ENCODE measurements at places on chromosomes 11 and 22.

GRCh38 chr11:92797874-92798273 lies 171.6 kb upstream of the MTNR1B start:
- DNase-seq = no peak

DNA sequence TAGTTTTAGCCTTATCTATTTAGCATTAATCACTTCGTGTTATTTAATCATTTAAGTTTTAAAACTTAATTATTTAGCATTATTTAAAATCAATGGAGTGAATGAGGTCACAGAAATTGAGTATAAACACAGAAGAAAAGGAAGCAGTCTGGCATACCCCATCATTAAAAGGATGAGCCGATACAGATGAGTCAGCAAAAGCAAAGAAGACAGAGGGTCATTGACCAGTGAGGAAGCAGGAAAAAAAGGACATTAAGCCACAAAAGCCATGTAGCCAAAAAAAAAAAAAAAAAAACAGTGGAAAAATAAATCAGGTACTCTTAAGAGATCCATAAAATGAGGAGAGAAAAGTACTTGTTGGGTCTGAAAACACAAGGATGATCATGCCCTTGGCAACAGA lies 71.5 kb downstream of the TYR start:
- no peak for DNase-seq

- no peak for DNase-seq
These were observed 7.1 kb downstream of the VSIG10L2 start for GRCh38 chr11:125952973-125953372.

- peak; percentile 21 for DNase-seq
These were observed 7.1 kb downstream of the PNPLA5 start for GRCh38 chr22:43884600-43885318.

- DNase-seq = no peak
These were observed 4.4 kb upstream of the PYGM start for GRCh38 chr11:64764040-64764611.

DNA sequence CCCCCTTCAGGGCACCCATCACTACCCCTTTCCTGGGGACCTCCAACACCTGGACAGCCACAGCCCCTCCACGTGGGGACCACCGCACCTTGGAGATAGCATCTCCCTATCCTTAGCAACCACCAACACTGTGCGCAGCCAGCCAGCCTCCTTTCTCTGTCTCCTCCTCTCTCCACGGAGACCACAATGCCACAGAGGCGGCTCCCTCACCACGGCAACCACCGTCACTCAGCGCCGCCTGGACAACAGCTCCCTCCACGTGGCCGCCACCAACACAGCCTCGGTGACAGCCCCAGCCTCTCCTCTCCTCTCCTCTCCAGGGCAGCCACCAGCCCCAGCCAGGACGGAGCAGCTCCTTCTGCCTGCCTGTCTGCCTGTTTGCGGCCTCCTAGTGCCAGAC lies 10.5 kb downstream of the ELFN2 start:
- DNase-seq = no peak

GRCh38 chr11:126997196-126997595 lies 3.4 kb downstream of the KIRREL3 start:
- no peak for DNase-seq

DNA sequence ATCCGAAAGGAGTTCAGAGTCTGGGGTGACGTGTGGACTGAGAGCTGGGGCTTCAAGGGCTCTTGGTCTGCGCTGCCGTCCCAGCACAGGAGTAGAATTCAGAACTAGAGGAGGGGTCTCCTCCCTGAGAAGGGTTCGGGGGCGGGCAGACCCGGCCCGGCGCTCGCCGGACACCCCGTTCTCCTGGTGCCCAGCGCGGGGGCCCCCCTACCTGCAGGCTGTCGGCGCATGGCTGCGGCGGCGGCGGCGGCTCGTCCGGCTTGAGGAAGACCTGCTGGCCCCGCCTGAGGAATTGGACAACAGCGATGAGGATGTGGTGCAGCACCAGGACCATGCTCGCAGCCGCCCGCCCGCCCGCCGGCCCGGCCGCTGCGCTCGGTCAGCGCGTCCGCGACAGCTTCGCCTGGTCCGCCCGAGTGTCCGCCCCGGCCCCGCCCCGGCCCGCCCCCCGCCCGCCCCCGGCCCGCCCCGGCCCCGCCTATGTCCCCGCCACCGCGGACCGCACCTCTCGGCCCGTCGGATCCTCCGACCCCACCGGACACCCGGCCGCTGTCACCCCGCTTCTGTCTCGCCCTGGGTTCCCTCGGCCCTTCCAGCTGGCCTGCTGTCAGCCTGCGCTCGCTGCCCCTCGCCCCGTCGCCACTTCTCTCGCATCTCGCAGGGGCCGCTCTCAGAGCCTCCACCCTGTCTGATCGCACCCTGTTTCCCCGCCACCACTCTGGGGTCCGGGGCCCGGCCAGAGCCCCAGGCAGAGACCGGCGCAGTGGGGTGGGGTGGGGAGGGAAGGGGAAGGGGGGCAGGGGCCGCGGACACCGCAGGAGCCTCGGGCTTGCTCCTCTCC lies 32.0 kb downstream of the PDE2A start:
- DNase-seq = no peak

GRCh38 chr11:65919573-65920371 lies 546 bp downstream of the DRAP1 start:
- DNase-seq = peak; percentile 66

- DNase-seq = no peak
These were observed 28.9 kb downstream of the CELSR1 start for GRCh38 chr22:46508491-46508999.

- DNase-seq = no peak
These were observed 71.5 kb upstream of the TTC12 start for GRCh38 chr11:113242767-113243397.

DNA sequence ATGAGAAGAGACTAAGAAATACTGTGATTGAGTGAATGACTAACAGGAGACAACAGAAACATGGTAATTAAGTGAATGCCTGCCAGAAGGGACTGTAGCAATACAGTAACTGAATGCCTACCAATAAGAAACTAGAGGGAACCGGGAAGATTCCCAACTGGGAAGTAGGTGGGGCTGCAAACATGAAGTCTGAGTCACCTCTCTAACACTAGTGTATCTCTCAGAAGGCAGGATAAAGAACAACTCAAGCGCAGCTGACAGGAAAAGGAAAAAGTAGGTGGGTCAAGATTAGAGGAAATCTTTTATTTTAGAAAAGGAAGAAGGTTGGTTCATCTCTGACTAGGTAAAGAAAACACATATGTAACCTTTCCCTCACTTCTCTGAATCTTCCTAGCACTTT lies 14.0 kb downstream of the C11orf42 start:
- DNase-seq = no peak

DNA sequence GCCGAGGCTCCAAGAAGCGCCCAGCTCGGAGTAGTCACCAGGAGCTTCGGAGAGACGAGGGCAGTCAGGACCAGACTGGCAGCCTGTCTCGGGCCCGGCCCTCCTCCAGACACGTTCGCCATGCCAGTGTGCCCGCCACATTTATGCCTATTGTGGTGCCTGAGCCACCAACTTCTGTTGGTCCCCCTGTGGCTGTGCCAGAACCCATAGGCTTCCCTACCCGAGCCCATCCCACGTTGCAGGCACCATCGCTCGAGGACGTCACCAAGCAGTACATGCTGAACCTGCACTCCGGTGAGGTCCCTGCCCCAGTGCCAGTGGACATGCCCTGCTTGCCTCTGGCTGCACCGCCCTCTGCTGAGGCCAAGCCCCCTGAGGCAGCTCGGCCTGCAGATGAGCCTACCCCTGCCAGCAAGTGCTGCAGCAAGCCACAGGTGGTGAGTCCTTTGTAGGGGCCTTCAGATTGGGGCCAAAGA lies 3.4 kb downstream of the ARHGEF17 start:
- no peak for DNase-seq

DNA sequence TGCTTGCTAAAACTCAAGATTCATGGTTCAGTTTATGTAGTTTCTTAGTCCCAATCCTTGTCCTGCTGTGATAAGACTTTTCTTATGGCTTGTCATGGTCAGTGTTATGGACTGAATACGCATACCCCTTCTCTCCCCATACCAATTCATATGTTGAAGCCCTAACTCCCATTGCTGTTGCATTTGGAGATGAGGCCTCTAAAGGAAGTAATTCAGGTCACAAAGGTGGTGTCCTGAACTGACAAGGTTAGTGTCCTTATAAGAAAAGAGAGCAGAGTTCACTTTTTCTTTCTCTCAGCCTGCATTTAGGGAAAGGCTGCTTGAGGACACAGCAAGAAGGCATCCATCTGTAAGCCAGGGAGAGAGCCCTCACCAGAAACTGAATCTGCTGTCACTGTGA lies 618.2 kb downstream of the LRRC4C start:
- no peak for DNase-seq

- DNase-seq = no peak
These were observed 1.1 kb downstream of the DNAL4 start for GRCh38 chr22:38792833-38793232.

DNA sequence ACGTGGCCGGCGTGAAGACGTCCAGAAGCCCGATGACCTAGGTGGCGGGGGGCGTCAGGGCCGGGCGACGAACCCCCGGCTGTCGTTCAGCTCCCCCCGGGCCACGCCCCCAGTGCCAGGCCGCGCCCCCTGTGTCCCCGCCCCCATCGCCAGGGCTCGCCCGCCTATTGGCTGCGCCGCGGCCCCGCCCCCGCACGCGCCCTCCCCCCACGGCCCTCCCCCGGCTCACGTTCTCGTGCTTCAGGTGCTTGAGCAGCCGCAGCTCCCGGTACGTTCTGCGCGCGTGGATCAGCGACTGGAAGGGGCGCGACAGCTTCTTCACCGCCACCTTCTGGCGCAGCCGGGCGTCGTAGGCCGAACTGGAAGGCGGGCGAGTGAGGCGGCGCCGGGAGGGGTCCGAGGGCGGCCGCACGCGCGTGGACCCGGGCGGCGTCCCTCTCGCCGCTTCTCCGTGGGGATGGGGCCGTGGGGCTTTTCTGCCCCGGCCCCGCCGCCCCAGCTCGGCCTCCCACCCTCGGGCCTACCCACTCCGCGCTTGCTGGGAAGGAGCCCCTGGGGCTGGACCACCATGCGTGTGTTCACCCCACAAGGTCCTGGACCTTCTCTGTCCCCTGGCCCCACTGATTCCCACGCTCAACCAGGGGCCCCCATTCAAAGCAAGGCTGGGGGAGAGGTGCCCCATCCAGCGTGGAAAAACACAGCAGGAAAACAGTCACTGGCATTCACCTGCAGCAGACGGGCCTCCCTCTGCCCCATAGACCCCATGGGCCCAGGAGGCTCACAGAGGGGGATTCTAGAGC lies 2.4 kb downstream of the MAPK11 start:
- DNase-seq = peak; percentile 58

DNA sequence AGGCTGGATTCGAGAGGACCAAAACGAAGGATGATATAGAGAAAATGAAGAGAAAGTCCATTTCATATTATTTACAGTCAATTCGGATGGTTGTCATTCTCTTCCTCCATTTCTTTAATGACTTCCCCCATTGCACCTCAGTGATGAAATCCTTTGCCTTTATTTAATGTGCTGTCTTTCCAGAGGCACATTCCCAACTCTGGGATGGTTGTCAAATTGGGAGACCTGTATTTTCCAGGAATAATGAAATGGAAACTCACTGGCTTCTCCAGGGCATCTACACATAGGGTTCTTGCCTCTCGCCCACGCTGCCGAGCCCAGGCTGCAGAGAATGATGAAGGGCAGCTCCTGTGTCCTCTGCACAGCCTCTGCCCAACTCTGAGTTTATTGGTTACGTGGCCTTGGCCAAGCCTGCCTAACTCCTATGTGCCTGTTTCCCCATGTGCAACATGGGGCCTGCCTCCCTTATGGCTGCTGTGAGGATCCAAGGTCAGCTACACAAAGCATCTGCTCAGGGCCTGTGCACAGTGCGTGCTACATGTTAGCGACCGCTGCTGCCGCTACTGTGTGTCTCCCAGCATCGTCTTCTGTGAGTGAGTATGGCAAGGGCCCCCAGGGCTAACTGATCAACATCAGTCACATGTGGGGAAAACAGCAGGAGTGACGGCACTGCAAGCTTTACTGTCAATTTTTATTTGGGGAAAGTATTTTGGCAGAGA lies 81.5 kb upstream of the BID start:
- DNase-seq = no peak

- DNase-seq = no peak
These were observed 2.7 kb downstream of the CADM1 start for GRCh38 chr11:115501502-115501892.

- no peak for DNase-seq
These were observed 43.8 kb downstream of the CHRDL2 start for GRCh38 chr11:74687237-74688023.

DNA sequence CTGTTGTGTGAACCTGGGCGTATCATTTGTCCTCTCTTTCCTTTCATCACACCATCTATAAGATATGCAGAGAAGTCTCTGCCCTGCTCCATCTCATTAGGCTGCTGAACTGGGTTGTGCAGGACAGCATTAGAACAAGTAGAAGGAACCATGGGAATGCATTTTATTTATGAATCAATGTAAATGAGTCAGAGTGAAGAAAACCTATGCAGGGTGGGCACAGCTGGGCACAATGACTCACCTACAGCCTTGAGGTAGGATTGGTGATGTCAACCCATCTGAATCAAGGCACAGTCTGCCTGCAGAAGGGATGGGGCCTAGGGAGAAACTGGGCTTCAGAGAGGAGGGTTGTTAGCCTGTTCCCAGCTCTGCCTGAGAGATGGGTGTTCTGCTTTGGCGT lies 123.4 kb downstream of the CSNK2A3 start:
- DNase-seq = no peak

- no peak for DNase-seq
These were observed 16.5 kb downstream of the TRPM5 start for GRCh38 chr11:2427721-2428321.

- no peak for DNase-seq
These were observed 49.1 kb upstream of the CAPRIN1 start for GRCh38 chr11:34002420-34002819.

- no peak for DNase-seq
These were observed 26.2 kb upstream of the GUCY1A2 start for GRCh38 chr11:107044503-107044902.
